ENCODE measurements at places on chromosomes 6 and 20. TPM values are rescaled to one million over a fixed set of nuclear protein-coding genes. Genes with fewer than 3 reads are reported as not detected.

- DNase-seq, result peak; percentile 30
These were observed 3.2 kb downstream of the TPD52L2 start for GRCh38 chr20:63868264-63868663.

DNA sequence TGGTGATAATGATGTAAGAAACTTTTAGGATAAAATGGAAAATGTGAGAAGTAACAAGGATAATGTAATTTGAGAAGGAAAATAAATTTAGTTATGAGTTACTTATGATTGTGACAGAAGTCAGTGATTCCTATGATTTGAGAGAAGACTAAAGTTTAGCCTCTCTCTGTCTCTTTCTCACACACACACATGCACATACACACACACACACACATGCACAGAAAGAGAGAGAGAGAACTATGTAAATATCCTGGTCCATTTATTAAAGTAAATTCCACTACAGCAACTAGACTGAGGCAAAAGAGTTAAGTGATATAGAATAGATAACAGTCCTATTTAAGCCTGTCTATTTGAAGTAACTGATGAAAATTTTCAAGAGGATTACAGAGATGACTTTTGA lies 375.2 kb downstream of the CD109 start:
- no peak for DNase-seq

DNA sequence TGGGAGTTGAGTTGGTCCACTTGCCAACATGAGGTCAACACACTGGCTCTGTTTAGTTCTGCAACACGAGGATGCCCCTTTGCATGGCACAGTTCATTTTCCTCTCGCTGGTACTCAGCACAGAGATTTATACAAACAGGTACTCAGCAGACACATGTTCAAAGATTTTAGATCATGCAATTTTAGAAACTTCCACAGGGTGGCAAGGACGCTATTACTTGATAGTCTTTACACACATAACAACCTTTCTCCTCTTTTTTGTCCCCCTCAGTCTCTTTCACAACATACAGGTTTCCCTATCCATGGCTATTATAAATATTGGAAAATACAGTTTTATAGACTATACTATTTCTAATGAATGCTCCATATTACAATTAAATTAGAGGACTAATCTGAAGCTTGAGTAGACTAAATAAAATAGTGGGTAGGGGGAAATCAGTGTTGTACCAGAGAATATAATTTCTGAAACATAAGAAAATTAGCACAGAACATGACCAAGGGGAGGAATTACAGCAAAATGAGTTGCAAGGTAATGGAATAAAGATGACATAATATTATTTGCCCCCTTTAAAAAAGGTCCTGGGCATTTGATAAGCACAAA lies 331.8 kb upstream of the BTBD3 start:
- no peak for DNase-seq

The SAPCD1 gene
- 0.59 TPM for total RNA-seq

The MYO6 gene
- total RNA-seq, result 16.8 TPM

- peak; percentile 92 for DNase-seq
These were observed 51.3 kb downstream of the PTPN1 start for GRCh38 chr20:50561379-50562078.

Data from osteoblast (primary cell).